Transverse colon (tissue), 4 donors: ENCODE measurements at places on chromosomes 6 and 20. TPM values are rescaled to one million over a fixed set of nuclear protein-coding genes. Genes with fewer than 3 reads are reported as not detected.

Gene RIMS1
- 0.41 TPM for total RNA-seq

Gene NOTCH4
- total RNA-seq: 13.1 TPM

DNA sequence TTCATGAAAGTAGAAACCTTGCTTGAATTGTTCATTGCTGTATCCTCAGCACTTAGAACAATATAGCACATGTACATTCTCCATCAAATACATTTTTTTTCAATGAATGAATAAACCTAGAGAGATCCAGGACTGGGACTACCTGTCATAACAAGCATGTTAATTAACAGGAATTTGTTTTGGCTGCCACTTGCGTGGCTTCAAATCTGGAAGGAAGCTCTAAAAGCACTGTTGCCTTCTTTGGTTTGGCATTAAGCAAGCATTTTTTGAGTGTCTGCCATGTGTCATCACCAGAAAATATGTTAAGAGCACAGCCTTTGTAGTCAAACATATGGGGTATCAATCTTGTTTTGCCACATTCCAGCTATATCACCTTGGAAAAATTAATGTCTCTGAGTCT, 131.9 kb upstream of the BACH2 start:
- no peak overlapping the region for H3K4me3 ChIP-seq
- H3K27ac ChIP-seq: no peak overlapping the region
- DNase-seq: no peak
- H3K27me3 ChIP-seq: no peaks in the 10 kb centered on the region
- no peaks in the 10 kb centered on the region for H3K36me3 ChIP-seq

DNA sequence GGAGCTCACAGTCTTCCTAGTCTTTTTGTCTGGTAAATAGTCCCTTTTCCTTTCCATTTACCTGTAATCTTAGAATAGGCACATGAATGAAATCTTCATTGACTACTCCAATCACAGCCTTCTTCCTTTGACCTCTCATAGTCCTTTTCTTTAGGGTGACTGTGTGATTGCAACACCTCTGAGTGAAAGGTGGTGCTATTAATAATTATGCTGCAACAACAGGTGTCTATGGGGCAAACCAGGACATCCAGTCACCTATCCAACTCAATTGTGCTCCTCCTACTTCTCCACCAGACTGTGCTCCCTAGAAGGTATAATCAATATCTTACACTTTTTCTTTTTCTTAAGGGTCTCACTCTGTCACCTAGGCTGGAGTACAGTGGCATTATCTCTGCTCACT, 29.4 kb downstream of the RIPOR2 start:
- H3K27ac ChIP-seq: peak overlapping the region; percentile 17
- H3K4me1 ChIP-seq: peaks cover 2% of the 10 kb centered on the region
- peaks cover 18% of the 10 kb centered on the region for H3K27me3 ChIP-seq

DNA sequence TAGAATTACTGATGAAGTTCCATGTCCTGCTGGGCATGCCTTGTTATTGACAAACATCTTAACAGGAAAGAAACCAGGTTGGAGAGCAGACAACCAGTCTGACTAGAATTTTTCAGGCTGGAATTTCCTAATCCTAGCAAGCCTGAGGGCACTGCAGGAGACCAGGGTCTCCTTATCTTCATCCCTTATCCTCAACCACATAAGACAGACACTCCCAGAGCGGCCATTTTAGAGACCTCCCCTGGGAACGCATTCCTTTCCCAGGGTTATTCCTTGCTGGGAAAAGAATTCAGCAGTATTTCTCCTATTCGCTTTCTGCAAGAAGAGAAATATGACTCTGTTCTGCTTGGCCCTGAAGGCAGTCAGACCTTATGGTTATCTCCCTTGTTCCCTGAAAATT, 803.7 kb downstream of the GRIK2 start:
- no peak overlapping the region for H3K4me3 ChIP-seq
- no peaks in the 10 kb centered on the region for H3K27me3 ChIP-seq
- H3K27ac ChIP-seq: no peak overlapping the region

GRCh38 chr6:167472148-167472547, 147.3 kb downstream of the TTLL2 start:
- no peaks in the 10 kb centered on the region for H3K4me1 ChIP-seq
- no peaks in the 10 kb centered on the region for H3K36me3 ChIP-seq
- DNase-seq: no peak
- no peaks in the 10 kb centered on the region for H3K27me3 ChIP-seq

Gene GHRH
- not detected for total RNA-seq

Gene PPT2
- total RNA-seq: 28.5 TPM

DNA sequence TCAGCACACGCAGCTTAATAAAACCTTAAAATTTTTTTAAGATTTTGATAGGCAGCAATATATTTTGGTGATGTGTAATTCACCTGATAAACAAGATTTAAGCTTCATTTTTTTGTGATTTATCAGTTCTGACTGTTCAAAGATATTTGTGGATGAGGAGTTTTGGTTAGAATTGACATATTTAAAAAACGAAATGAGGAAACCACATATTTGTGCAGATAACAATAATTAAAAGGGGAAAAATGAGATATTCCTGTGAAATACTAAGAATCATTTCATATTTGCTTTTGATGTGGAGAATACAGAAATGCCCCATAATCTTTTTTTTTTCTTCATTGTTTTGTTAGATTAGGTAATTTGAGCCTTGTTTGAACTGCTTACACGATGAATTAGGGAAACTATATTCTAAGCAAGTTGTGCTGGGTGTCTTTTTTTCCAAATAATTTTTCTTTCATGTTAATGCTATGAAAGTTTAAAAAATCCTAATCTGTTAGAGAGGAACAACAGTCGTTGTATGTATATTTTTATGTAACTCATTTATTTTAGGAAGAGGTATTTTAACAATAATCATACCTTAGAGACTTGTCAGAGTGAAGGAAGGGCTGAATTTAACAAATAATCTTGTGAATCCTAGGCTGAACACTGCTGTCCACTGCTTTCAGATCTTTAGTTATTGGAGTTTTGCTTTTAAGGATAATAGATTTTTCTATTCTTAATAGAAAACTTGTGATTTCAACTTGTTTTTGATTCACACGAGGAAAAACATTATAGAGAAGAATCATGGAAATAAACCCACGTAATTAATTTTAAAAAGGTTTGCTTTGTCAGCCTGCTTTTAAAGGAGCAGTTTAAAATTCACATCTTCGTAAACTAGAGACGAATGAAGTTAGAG, 4.0 kb downstream of the ARID1B start:
- DNase-seq: no peak
- H3K27me3 ChIP-seq: no peaks in the 10 kb centered on the region
- peaks cover 41% of the 10 kb centered on the region for H3K4me1 ChIP-seq
- H3K36me3 ChIP-seq: no peaks in the 10 kb centered on the region
- peak overlapping the region; percentile 99 for H3K27ac ChIP-seq

- H3K4me1 ChIP-seq: peaks cover 12% of the 10 kb centered on the region
- H3K27me3 ChIP-seq: peaks cover 99% of the 10 kb centered on the region
- H3K4me3 ChIP-seq: peak overlapping the region; percentile 44
- no peaks in the 10 kb centered on the region for H3K36me3 ChIP-seq
- no peak for DNase-seq
- no peak overlapping the region for H3K27ac ChIP-seq
Measured at GRCh38 chr6:84774157-84774984, 10.0 kb upstream of the TBX18 start.

GRCh38 chr6:129606664-129607063, 103.3 kb downstream of the ARHGAP18 start:
- no peak overlapping the region for H3K27ac ChIP-seq
- H3K4me1 ChIP-seq: peaks cover 9% of the 10 kb centered on the region
- no peaks in the 10 kb centered on the region for H3K36me3 ChIP-seq
- no peaks in the 10 kb centered on the region for H3K27me3 ChIP-seq

- no peak overlapping the region for H3K4me3 ChIP-seq
- no peaks in the 10 kb centered on the region for H3K36me3 ChIP-seq
- H3K27ac ChIP-seq: peak overlapping the region; percentile 97
- no peak for DNase-seq
- H3K4me1 ChIP-seq: peaks cover 40% of the 10 kb centered on the region
Measured at GRCh38 chr20:3765171-3765882, 2.2 kb downstream of the ADISSP start.

Gene CTSZ
- total RNA-seq: 246 TPM

DNA sequence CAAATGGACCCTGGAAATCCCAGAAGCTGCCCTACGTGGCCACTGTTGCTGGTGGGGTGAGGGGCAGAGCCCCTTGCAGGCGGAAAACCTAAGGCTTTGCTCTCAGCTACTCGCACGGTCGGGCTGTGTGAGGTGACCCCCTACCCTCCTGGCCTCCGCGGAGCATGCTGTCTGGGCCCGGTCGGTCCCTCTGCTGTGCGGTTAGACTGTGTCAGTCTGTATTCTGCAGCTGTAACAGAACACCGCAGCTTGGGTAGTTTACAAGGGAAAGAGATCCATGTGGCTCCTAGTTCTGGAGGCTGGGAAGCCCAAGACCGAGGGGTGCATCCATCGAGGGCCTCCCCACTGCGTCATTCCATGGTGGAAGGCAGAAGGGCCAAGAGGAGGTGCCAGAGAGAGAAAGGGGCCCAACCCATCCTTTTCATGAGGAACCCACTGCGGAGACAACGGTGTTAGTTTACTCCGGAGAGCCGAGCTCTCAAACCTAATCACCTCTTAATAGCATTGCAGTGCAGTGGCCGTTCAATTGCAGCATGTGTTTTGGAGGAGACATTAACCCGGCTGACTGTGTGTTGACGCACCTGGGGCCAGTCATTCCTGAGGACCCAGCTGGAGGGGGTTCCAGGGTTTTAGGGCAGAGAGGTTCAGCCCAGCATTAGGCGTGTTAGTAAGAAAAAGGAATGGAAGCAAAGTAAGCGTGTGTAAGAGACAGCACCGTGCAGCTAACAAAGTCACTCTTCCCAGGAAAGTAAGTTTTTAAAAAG, 18.3 kb downstream of the COL9A3 start:
- peaks cover 13% of the 10 kb centered on the region for H3K27me3 ChIP-seq
- no peak for DNase-seq
- H3K27ac ChIP-seq: no peak overlapping the region
- no peak overlapping the region for H3K4me3 ChIP-seq
- H3K36me3 ChIP-seq: no peaks in the 10 kb centered on the region

DNA sequence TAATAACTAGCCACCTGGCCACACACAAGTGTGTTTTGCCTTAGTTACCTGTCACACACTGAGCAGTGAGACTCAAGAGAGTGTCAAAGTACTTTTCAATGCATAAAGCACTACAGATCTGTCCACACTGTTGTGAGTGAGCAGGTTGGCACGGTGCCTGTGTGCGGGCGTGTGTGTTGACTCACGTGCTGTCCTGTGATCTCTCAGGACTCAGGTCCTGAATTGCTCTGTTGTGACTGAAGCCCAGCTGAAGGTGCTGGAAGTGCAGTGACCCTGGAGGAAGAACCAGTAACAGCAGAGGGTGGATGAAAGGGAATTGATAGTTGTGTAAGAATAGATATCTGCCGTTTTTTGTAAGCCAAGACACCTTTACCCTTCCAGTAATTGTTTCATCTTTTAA, 18.3 kb downstream of the SLC16A10 start:
- H3K27ac ChIP-seq: no peak overlapping the region
- peaks cover 27% of the 10 kb centered on the region for H3K4me1 ChIP-seq
- no peak overlapping the region for H3K4me3 ChIP-seq

GRCh38 chr6:14129575-14129974, 12.0 kb downstream of the CD83 start:
- H3K27me3 ChIP-seq: no peaks in the 10 kb centered on the region
- H3K4me3 ChIP-seq: no peak overlapping the region
- H3K27ac ChIP-seq: no peak overlapping the region
- H3K4me1 ChIP-seq: no peaks in the 10 kb centered on the region
- peak; percentile 60 for DNase-seq
- no peaks in the 10 kb centered on the region for H3K36me3 ChIP-seq

DNA sequence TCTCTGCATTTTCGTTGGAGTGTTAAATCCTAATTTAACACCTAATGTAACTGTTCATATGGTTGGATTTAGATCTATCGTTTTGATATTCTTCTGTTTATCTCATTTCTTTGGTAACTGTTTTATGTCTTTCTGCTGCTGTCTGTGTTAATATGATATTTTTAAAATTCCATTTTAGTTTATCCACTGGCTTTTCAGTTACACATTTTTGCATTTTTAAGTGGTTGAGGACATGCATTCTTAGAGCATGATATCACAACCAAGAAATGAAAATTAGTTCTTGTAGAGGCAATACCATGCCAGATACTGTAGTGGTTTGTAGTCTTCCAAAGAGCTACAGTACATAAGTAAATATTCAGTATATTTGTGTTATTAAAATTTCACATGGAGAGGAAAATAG, 58.6 kb downstream of the LIN28B start:
- H3K36me3 ChIP-seq: no peaks in the 10 kb centered on the region
- no peaks in the 10 kb centered on the region for H3K27me3 ChIP-seq
- H3K4me1 ChIP-seq: no peaks in the 10 kb centered on the region
- H3K27ac ChIP-seq: no peak overlapping the region
- no peak for DNase-seq

Gene PEX7
- total RNA-seq: 11.0 TPM

DNA sequence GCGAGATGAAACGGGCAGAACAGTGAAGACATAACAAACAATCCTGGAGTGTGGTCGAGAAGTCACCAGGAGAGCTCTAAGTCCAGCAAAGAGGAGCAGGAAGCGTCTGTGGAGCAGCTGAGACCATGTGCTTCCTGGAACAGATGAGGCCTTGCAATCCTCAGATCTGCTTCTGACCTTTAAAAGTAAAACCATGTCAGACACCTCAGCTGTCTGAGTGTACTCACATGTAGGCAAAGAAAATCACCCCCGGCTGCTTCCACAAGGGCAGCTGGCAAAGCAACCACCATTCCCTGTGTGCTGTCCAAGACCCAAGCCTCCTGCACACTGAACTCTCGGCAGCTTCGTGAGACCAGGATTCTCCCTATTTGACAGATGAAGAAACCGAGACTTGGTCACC, 76.6 kb downstream of the EDN3 start:
- no peak overlapping the region for H3K27ac ChIP-seq
- H3K36me3 ChIP-seq: no peaks in the 10 kb centered on the region
- DNase-seq: no peak
- H3K4me3 ChIP-seq: no peak overlapping the region
- no peaks in the 10 kb centered on the region for H3K4me1 ChIP-seq

GRCh38 chr6:163095401-163095800, 319.1 kb upstream of the QKI start:
- H3K27ac ChIP-seq: no peak overlapping the region
- no peak for DNase-seq
- no peaks in the 10 kb centered on the region for H3K27me3 ChIP-seq
- H3K4me3 ChIP-seq: no peak overlapping the region
- H3K36me3 ChIP-seq: no peaks in the 10 kb centered on the region
- H3K4me1 ChIP-seq: no peaks in the 10 kb centered on the region

GRCh38 chr20:57660922-57661745, 40.9 kb upstream of the ZBP1 start:
- H3K36me3 ChIP-seq: no peaks in the 10 kb centered on the region
- H3K4me3 ChIP-seq: no peak overlapping the region
- H3K27me3 ChIP-seq: no peaks in the 10 kb centered on the region
- H3K27ac ChIP-seq: no peak overlapping the region
- peaks cover 3% of the 10 kb centered on the region for H3K4me1 ChIP-seq
- peak; percentile 5 for DNase-seq

DNA sequence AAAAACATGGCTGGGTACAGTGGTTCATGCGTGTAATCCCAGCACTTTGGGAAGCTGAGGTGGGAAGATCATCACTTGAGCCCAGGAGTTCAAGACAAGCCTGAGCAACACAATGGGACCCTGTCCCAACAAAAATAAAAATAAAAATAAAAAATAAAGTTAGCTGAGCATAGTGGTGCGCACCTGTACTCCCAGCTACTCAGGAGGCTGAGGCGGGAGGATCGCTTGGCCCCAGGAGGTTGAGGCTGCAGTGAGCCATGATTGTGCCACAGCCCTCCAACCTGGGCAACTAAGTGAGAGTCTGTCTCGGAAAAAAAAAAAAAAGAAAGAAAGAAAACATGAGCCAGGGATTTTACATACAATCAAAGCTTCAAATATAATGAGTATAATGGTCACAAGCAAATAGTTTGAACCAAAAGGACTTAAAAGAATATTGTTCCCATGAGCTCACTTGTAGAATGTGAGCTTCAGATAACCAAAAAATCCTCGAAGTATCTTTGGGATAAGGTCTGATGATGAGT, 31.1 kb downstream of the RANBP9 start:
- no peak for DNase-seq
- H3K4me3 ChIP-seq: no peak overlapping the region
- no peaks in the 10 kb centered on the region for H3K36me3 ChIP-seq
- no peaks in the 10 kb centered on the region for H3K4me1 ChIP-seq
